Stimulated activated CD4-positive, alpha-beta T cell treated with anti-CD3 and anti-CD28 coated beads, Interleukin-4, amount 100 ng/mL, for 24 hours (primary cell): ENCODE measurements at places on chromosomes 1 and 21.
A peak's percentile ranks its signal among the peaks of the same experiment; 100 is the strongest.

GRCh38 chr1:1431845-1432273 lies 3.6 kb upstream of the VWA1 start:
- no peak for DNase-seq

DNA sequence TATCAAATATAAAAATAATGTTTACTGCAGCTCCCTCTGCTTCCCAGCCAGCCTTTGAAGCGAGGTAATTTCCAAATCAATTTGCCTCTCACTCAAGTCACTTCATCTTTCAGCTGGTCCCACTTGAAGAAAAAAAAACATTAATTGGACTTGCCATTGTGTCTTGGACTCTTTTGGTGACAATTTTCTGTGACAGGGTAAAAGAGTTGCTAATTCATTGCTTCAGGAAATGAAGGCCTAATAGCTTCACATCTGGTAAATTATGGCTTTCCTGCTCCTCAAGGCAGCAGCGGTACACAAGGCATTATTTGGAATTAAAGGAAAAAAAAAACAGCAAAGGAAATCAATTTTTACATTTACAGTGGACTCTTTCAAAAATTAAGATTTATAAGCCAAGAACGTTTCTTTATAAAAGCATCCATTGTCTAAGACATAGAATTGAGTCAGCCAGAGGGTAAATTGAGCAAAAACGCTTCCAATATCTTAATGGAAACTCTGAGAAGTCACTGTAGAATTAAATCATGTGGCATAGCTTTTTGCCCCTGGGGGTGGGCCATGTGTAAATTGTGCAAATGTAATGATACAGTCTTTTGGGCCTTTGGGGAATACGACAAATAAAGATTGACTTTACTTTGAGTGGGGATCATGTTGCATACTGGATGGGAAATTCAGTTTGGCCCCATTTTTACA lies 102.5 kb downstream of the LYPLAL1 start:
- no peak for DNase-seq

DNA sequence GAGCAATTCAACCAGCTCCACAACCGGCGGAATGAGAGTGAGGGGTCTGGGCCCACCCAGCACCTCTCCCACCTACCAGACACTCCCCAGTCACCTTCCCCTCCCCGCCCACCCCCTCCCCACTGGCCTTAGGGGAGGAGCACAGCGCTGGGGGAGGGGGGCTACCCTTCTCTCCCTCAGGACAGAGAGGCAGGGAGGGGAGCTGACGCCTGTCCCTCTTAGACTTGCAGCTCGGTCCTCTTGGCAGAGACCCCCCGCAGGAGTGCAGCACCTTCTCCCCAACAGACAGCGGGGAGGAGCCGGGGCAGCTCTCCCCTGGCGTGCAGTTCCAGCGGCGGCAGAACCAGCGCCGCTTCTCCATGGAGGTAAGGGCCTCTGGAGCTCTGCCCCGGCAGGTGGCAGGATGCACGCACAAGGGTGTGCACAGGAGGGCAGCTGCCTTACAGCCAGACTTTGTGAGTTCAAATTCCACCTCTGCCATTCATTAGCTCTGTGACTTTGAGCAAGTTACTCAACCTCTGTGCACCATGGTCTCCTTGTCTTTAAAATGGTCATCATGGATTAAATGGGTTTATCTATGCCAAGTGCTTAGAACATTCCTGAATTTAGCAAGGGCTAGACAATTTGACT lies 18.9 kb downstream of the CDK18 start:
- DNase-seq, result no peak

DNA sequence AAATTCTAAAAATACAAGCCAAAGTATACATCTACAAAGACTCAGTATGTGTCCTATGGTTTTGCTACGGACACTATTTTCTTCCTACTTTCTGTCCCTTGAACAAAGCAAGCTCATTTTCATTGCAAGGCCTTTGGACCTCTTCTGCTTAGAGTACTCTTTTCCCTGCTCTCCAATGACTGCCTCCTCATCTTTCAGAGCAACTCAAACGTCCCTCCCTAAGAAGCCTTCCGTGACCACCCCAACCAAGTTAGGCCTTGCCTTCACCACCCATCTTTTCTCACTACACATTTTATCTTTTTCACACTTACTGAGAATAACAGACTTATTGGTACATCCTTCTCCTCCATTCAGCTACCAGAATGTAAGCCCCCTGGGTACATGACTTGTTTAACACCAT lies 39.9 kb downstream of the ENAH start:
- DNase-seq, result no peak

DNA sequence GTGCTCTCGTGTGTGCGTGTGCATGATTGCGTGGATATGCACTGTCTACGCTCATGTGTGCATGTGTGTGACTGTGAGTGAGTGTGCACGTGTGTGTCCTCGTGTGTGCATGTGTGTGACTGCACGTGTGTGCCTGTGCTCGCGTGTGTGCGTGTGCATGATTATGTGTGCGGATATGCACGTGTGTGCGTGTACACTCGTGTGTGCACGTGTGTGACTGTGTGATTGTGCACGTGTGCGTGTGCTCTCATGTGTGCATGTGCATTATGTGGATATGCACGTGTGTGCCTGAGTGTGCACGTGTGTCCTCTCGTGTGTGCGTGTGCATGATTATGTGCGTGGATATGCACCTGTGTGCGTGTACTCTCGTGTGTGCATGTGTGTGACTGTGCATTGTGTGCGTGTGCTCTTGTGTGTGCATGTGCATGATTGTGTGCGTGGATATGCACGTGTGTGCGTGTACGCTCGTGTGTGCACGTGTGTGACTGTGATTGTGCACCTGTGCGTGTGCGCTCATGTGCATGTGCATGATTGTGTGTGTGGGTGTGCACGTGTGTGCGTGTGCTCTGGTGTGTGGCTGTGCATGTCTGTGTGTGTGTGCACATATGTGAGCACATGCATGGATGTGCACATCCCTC lies 2.2 kb downstream of the MMEL1 start:
- no peak for DNase-seq

- DNase-seq, result no peak
Measured at GRCh38 chr1:186337554-186337953, 37.5 kb downstream of the TPR start.

DNA sequence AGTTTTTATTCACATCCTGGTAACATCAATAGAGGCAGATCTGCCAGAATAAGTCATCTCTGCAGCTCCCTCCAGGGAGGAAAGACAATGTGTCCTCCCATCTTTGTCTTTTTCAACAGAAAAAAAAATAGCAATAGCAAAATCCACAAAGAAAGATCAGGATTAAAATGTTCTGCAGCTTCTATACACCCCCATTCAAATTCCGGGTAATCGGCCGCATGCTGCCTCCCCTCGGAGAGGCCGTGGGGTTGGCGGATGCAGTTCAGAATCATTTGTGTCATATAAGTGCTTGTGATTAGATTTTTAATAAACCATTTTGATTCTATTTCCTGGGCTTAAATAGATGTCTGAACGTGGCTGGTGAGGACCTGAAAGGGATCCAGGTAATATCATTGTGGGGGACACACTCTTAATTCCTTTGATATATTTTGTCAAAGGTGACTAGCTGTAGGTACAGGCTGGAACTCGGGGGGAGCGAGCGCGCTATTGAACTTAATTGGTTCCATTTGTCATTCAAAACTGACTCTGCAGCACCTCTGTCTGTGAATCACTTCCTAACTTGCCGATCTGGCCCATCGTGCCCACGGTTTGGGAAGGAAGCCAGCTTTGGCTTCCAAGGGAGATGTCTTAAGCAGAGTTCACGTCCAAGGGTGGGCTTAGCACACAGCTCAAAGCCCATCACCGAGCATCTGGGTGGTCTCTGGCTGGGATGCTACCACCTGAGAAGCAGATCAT lies 85.6 kb upstream of the ARHGEF16 start:
- DNase-seq, result no peak

GRCh38 chr1:210328746-210329503 lies at the start of gene HHAT:
HHAT (plus strand) TSS chr1:210328902; CDS start chr1:210348976, 20,074 bp downstream.
- peak; percentile 60 for DNase-seq

GRCh38 chr1:115728341-115728740 lies 40.2 kb downstream of the CASQ2 start:
- no peak for DNase-seq

- DNase-seq, result no peak
Measured at GRCh38 chr1:173553312-173553711, 49.6 kb downstream of the SLC9C2 start.

DNA sequence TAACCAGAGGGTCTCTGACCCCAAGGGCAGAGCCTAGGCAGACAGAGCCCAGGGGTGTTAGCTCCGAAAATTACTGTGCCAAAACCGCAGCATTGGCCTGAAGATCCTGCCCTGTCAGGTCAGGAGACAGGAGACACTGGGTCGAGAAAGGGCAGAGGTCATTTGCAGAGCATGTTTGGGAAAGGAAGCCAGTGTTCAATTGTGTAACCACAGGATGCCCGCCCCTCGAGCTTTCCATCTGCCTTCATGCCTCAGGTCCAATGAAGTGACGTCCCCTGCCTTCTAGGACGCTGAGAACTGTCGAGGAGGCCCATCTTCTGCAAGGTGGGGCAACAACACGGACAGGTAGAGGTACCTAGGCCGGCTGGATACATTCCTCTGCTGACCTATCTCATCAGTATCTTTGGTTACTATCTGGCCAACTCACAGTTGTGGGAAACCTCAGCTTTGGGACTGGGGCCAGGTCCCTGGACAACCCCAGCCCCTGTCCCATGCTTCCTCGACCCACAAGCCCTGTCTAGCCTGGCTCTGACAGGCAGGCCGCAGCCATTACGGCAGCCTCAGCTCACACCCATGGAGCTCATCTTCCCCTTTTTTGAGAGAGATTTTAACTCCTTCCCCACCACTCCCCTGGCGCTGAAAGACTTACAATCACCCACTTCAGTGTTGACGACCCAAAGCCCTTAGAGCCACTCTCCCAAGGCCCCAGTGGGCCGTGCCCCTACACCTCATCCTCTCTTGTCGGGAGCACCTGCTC lies 1.3 kb downstream of the ARL8A start:
- no peak for DNase-seq

DNA sequence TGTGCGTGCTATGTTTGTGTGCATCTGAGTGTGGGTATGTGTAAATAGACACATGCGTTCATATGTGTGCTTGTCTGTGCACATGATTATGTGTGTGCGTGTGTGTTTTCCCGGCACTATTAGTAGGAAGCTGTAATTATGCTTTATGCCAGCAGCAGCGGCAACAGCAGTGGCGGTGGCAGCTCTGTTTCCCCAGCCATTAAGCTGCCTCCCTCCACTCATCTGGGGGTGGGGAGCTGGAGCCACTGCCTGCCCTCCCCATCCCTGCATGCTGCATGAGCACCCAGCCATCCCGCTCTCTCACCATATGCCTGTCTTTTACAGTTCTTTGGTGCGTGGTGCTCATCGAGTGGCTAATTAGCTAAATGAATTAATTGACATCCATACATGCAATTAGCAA lies 30.5 kb upstream of the ACOT11 start:
- no peak for DNase-seq

DNA sequence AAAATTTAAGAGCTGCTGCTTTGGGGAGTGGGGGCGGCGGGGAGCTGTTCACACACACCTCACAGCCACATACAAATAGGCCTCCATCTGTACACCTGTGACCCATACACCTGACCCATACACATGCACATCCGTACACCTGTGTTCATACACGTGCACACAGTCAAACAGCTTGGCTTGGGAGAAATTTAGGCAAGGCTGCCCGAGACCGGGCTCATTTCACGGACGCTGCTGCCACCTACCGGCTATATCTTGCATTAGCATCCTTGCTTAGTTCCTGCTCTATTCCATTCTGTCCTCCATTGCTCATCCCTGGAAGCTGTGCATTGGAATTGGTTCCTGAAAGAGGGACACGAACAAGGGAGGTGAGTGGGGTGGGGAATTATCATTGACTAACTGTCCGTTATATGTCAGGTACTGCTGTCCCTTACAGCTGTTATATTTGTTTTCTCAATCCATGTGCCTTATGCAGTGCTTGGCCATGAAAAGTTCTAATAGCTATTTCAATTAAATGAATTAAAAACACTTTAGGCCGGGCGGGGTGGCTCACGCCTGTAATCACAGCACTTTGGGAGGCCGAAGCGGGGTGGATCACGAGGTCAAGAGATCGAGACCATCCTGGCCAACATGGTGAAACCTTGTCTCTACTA lies 37.1 kb upstream of the EPB41 start:
- DNase-seq, result peak; percentile 81

DNA sequence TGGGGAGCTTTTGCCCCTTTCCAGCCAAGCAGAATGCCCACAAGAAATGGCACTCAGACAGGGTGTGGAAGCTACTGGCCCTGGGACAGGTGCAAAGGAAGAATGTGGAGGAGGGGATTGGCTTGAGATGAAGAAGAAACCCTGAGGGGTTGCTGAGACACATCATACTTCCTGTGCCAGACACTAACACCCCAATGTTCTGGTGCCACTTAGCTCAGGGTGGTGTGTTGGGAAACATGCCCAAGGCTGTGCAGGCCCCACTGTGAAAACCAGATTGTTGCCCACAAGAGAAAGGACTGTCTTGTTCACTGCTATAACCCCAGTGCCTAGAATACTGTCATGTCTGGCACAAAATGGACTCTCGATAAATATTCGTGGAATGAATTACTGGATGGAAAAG lies 9.9 kb upstream of the PAQR6 start:
- DNase-seq, result no peak

DNA sequence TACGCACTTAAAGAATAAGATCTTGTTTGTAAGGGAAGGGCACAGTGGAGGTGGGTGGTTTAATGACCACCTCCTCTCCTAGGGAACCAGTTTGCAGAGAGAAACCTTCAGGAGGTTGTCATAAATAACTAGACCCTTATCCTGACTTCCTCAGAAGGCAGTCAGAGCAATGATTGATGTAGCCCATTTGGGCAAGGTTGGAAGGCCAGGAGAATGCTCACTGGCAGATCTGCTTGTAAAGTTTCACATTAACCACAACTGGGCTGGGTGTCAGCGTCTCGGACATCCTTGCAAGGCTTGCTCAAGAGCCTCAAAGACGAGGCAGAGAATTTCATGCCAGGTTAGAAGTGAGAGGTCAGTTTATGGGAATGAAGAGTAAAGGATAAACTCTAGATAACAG lies 87.6 kb upstream of the TRABD2B start:
- no peak for DNase-seq

DNA sequence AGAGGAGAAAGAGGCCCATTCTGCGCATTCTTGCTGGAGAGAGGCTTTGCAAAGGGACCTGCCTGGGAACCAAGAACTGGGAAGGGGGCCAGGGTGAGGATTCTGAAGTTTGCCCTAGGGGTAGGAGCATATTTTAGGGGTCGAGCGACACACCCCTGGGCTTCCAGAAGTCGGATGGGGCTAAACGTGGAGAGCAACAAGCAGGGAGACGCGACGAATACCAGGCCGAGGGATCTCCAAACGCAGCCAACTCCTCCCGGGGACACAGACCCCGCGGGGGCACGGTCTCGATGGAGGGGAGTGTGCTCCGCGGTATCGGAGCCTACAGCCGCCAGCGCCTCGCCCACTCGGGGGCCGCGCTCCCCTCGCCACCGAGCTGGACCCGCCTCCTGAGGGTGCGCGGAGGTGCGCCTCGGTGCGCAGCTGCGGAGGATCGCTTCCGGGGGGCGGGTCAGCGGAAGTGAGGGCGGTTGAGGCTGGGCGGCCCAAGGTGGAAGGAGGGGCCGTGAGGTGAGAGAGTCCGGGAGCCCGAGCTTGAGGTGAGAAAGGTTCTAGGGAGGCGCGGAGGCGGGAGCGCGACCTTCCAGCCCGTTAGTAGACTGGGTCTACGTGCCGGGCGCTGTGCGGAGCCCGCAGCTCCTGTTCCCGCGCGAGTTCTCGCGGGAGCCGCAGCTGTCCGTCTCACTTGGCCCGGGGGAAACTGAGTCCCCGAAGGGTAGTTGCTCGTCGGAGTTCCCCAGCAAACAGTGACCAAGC lies at the start of gene MTFR1L:
MTFR1L (plus strand) TSS at position 464 of the 756 bp plus-strand sequence. CDS start 3,151 bp downstream, outside the sequence.
- DNase-seq, result peak; percentile 92
